A549 treated with CpdA at 1 μM for 4 hours (cell line): ENCODE measurements at places on chromosomes 12 and 14. TPM values are rescaled to one million over a fixed set of nuclear protein-coding genes. Genes with fewer than 3 reads are reported as not detected.

Gene TMEM132D
- total RNA-seq: not detected in 5 replicates

Gene SMAGP
- 17.5 to 25.7 TPM (median 21.5 TPM) in 5 replicates for total RNA-seq

Gene PTPRO
- total RNA-seq: 0.06 to 0.14 TPM in 2 of 5 replicates, not detected in the others

Gene KRT8
- 2,787 to 3,378 TPM (median 3,286 TPM) in 5 replicates for total RNA-seq

Gene CMKLR1
- total RNA-seq: not detected in 5 replicates

Gene PMCH
- total RNA-seq: 0.07 TPM in 1 of 5 replicates, not detected in the others

Gene AQP6
- not detected in 5 replicates for total RNA-seq

Gene OLR1
- total RNA-seq: 0.75 to 2.6 TPM (median 1.3 TPM) in 5 replicates

Gene GPX2
- total RNA-seq: 163 to 301 TPM (median 208 TPM) in 5 replicates

Gene PLCZ1
- not detected in 5 replicates for total RNA-seq

Gene KLRD1
- total RNA-seq: not detected in 5 replicates

Gene GSC
- total RNA-seq: 0.23 to 0.68 TPM (median 0.44 TPM) in 5 replicates

Gene DLK1
- total RNA-seq: 0.22 to 0.65 TPM (median 0.48 TPM) in 5 replicates

Gene SP7
- 0.02 to 0.06 TPM in 2 of 5 replicates, not detected in the others for total RNA-seq

Gene PITPNM2
- total RNA-seq: 13.8 to 20.0 TPM (median 16.4 TPM) in 5 replicates

Gene MSRB3
- 21.1 to 24.6 TPM (median 23.2 TPM) in 5 replicates for total RNA-seq

Gene ACACB
- total RNA-seq: 4.4 to 8.0 TPM (median 6.8 TPM) in 5 replicates

Gene ZBTB1
- 21.2 to 25.2 TPM (median 24.1 TPM) in 5 replicates for total RNA-seq

Gene FAM222A
- 3.1 to 7.6 TPM (median 6.5 TPM) in 5 replicates for total RNA-seq

Gene CLEC9A
- not detected in 5 replicates for total RNA-seq

Gene KERA
- total RNA-seq: not detected in 5 replicates
